Coronary artery (tissue), 2 donors: ENCODE measurements at places on chromosomes 5 and 9.
A peak's percentile ranks its signal among the peaks of the same experiment; 100 is the strongest.

GRCh38 chr5:36215910-36216309, 25.8 kb downstream of the NADK2 start:
- no peak for DNase-seq

GRCh38 chr9:126147186-126147935, 179.3 kb upstream of the MVB12B start:
- DNase-seq, result peak; percentile 24

DNA sequence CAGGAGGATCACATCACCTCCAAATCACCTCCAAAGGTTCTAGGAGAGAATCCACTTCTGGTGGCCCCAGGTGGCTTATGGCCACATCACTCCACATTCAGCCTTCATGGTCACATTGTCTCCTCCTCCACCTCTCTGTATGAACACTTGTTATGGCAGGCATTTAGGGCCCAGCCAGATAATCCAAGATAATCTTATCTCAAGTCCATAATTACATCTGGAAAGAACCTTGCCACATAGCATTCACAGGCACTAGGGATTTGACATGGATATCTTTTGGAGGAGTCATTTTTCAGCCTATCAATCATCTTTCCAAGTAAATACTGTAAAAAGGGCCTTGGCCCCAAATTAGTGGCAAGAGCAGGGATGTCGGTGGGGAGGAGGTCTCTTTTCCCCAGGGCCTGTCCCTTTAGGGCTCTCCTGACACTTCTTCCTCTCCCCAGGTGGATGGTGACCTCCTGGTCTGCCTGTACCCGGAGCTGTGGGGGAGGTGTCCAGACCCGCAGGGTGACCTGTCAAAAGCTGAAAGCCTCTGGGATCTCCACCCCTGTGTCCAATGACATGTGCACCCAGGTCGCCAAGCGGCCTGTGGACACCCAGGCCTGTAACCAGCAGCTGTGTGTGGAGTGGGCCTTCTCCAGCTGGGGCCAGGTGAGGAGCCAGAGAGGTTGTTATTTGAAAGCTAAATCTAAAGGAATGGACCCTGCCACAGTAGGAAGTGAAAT, 140.9 kb downstream of the SAXO1 start:
- DNase-seq, result no peak

GRCh38 chr5:168176941-168177340, 114.5 kb upstream of the WWC1 start:
- DNase-seq, result no peak

- no peak for DNase-seq
Observed at GRCh38 chr9:134060546-134060945, 7.3 kb downstream of the BRD3 start.

GRCh38 chr5:56024810-56025150, 30.0 kb upstream of the IL6ST start:
- DNase-seq, result no peak

- DNase-seq, result no peak
Observed at GRCh38 chr5:37086466-37087173, 162.6 kb downstream of the CPLANE1 start.

DNA sequence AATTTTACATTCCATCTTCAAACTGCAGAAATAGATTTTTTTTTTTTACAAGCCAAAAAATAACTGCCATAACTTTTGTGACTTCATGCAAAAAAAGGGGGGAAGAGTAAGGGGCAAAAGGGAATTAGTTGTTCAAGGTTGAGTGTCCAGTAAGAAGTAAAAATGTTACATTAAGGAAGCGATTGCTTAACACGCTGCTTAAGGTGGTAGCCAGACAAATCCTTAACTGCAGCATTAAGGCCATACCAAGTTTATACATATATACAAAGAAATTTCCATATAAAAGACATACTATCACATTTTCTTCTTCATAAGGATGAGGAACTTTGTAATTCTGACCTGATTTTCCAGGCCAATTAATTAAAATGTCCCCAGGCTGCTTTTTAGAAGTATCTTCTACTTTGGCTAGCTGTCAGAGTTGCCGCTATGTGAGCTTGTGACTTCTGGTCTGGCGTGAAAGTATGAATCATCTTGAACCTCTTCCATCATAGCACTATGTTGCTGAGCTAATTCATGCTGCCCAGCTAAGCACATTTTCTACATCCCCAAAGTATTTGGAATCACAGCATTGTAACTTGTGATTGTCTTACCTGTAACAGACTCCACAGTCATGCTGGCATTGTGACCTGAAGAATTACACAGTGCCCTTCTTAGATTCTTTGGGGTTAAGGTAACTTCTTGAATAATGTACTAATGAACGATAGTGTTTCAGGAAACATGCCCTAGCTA, 40.0 kb downstream of the G3BP1 start:
- DNase-seq, result no peak

DNA sequence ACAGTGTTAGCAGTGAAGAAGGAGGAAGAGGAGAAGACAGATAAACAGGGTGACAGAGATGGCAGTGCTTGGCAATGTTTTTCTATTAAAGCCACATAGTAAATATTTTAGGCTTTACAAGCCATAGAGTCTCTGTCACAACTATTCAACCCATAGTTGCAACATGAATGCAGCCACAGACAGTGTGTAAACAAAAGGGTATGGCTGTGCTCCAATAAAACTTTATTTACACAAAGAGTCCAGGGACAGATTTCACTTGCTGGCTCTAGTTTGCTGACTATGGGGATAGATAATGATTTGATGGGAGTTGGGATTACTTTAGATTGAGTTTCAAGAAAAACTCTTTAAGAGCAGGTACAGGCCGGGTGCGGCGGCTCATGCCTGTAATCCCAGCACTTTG, 224.8 kb upstream of the SEMA6A start:
- DNase-seq, result no peak

DNA sequence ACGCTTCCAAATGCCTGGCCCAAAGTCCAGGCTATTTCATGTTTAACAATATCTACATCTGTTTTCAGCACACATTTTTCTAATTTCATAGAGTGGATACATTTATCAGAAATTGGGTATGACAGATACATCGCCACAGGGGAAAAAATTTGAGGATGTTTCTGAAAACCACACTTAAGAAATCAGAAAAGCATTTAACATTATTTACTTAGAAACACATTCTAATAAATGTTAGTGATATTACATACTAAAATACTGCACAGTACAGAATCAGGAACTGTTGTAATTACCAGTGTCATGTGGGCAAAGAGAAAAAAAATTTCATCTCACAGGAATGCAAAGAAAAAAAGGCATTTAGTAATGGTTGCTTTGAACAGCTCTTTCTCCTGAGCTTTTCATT, 310.5 kb upstream of the KIF2A start:
- no peak for DNase-seq

DNA sequence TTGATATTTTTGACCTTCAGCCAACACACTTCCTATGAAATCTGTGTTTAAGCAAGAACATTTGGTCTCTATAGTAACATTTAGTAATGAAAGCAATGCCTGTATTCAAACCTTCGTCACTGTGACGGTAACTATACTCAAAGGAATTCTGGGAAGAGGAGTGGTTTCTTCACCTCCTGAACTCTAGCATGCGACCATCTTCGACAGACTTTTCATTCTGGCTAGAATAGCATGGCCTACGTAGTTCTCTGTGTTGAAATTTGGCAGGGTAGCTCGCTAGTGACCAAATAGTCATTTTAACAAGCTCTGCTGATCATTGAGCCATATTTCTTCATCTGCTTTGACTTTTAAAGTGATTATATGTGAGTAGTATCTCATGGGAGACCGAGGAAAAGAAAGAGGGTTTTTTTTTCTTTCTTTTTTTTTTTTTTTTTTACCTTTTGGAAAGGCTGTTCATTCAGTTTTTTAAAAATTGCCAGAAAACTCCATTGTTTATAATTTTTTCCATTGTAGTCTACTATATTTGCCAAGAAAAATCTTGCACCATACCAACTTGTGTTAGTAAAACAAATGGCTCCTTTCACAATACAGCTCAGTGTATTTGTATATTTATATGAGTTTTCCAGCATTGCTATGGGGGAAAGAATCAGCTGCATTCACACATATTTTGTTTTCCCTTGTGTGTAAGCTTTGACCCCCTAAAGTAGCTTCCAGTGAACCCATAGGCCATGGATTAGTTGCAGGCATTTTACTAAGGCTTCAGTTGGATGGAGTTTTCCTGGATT, 166.8 kb downstream of the NNT start:
- DNase-seq, result no peak

- no peak for DNase-seq
Observed at GRCh38 chr5:151885138-151885908, 39.3 kb downstream of the GLRA1 start.

DNA sequence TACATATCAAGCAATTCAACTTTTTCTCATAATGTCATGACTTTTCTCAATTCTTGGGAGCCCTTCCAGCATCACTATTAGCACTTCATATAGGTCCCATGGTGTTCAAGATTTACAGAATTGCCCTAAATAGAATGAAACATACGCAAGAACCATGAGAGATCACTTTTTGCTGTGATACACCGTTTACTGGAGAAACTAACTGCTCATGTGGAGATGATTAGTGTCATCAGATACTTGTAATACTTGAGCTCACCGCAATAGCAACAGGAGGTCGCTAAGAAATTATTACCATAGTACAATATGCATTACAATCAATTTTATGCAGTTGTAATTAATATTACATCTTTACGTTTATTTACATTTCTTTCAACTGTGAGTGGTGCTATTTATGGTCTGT, 4.8 kb upstream of the PCSK5 start:
- DNase-seq, result no peak

- no peak for DNase-seq
Observed at GRCh38 chr5:77437194-77437593, 54.9 kb downstream of the WDR41 start.

GRCh38 chr9:124695280-124695890, 75.7 kb downstream of the NR6A1 start:
- no peak for DNase-seq

- no peak for DNase-seq
Observed at GRCh38 chr5:179312557-179313235, 32.6 kb downstream of the ADAMTS2 start.

GRCh38 chr9:133576031-133576874, 32.9 kb downstream of the FAM163B start:
- no peak for DNase-seq

GRCh38 chr9:105168870-105169319, 75.6 kb upstream of the SLC44A1 start:
- DNase-seq, result no peak

DNA sequence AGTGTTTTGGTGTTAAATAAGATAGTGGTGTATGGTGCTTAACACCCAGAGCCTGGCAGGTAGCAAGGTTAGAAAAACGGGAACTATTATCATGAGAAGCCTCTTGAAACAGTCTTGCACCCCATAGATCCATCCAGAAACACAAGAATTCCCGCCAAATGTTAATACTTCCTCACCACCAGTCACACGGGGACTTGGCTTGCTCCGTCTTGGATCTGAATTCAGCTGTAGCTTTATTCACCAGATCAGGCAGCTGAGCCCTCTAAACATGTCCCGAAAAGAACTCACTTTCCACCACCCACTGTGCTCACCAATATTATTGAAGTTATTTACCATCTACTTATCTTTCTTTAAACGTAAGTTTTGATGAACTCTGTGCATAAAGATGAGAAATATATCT, 101.6 kb upstream of the PTPN3 start:
- DNase-seq, result no peak

GRCh38 chr9:70578720-70579119, 164.3 kb upstream of the KLF9 start:
- DNase-seq, result no peak

DNA sequence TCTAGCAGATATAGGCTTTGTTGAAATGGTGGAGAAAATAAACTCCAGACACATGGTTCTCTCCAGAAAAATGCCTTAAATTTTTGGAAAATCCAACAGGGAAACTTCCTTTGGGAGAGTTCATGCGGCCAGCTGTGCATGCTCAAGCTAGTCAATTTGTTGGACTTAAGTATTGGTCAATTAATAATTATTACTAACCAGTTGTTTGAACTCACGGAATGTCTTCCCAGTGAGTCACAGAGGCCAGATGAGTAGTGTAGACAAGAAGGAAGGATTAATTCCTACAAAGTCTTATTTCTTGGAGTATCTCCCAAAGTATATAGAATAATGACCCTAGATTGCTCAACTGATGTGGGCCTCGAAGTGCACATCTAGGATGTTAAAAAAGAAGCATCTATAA, 103.6 kb downstream of the MACIR start:
- DNase-seq, result no peak

DNA sequence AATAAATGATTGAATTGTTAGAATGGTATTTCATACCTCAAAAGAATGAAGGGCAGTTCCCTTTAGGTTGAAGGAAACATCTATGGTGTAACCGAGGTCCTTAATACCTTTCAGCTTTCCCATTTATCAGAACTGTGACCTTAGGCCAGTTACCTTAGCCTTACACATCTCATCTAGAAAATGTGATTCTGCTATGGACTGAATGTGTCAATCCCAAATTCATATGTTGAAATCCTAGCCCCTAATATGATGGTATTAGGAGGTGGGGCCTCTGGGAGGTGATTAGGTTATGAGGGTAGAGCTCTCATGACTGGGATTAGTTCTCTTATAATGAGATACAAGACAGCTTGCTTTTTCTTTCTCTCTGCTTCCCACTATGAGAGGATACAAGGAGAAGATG, 441.9 kb downstream of the PLK2 start:
- DNase-seq, result no peak

DNA sequence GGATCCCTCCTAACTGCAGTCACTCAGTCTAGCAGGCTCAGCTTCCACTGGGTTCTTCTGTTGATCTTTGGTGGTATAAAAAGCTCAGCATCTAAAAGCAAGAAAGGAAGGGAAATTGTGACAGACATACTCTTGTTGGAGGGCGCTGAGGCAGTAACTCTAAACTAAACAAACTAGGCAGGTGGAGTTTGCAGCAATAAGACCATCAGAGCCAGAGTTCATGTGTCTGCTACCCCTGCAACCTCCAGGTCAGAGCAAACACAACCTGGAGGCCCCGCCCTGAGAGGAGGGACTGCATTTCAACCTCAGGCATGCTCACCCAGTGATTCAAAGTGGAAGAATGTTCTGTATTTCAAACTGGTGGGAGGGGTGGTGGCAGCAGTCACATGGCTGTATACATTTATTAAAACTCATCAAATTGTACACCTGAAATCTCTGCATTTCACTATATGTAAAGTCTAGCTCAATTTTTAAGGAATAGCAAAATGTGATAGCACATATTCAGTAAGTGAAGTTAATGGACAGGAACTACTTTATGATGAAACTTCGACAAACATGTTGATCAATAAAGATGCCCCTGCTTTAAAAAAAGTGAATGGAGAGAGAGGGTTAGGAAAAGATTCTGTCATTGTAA, 7.1 kb downstream of the ACTL7A start:
- no peak for DNase-seq
